Activated CD4-positive, alpha-beta T cell treated with anti-CD3 and anti-CD28 coated beads for 4 hours (primary cell): ENCODE measurements at places on chromosomes 1 and 21.
A peak's percentile ranks its signal among the peaks of the same experiment; 100 is the strongest.

- DNase-seq: no peak
Observed at GRCh38 chr1:165903672-165904071, 76.3 kb downstream of the UCK2 start.

- no peak for DNase-seq
Observed at GRCh38 chr1:243378669-243379068, 122.8 kb downstream of the SDCCAG8 start.

GRCh38 chr1:215730600-215730999 is 163.5 kb downstream of the KCTD3 start:
- no peak for DNase-seq

DNA sequence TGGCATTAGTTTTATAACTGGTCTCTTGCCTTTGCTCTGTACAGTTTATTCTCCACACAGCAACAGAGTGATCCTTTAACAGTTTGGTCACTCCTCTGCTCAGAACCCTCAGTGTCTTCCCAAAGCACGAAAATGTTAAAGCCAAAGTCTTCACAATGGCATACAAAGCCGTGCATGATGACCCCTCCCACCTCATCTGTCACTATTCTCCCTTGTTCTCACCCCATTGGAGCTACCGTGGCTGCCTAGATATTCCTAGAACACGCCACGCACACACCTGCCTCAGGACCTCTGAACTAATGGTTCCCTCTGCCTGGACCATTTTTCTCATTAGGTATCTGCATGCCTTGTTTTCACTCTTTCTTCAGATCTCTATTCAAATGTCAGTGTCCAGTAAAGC is 8.6 kb upstream of the SEMA4A start:
- no peak for DNase-seq

DNA sequence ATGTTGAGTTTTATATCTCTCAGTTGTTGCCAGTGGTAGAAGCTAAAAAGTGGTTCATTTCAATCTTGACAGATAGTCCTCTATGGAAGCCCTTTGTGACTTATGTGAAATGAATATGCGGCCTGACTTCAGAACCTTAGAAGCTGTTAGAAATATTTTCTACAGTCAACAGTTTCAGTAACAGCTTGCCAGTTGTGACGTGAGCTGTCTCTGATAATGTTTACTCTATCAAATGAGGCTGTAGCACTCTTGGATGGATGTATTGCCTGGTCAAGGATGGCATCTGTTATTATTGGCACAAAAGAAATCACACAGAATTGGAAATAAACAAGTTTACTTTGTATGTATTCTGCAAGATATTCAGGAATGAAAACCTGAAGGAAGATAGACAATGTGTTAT is 31.9 kb downstream of the SNX7 start:
- no peak for DNase-seq

DNA sequence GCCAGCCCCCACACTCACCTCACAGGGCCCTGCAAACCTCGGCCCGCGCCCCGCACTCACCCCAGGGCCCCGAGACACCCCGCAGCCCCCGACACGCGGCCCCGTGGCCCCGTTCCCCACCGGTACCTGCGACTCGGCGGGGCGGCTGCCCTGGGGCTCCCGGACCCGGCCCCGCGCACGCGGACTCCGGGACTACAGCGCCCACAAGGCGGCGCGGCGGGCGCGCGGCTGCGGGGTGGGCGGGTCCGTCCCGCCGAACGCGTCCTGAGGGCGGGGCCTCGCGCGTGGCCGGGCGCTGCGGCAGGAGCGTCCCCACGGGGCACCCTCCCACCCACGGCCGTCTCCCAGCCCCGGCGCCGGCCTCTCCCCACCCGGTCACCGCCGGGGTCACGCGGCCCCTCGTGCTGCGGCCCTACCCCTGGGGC is at the start of gene SLC19A1:
Gene SLC19A1 (minus strand): TSS at position 199 of the 425 bp plus-strand sequence. CDS start 4,481 bp downstream, outside the sequence.
- peak; percentile 76 for DNase-seq

- DNase-seq: no peak
Observed at GRCh38 chr1:233217832-233218231, 77.7 kb downstream of the PCNX2 start.

GRCh38 chr21:45791562-45792418 is 148.3 kb downstream of the PCBP3 start:
- DNase-seq: no peak

DNA sequence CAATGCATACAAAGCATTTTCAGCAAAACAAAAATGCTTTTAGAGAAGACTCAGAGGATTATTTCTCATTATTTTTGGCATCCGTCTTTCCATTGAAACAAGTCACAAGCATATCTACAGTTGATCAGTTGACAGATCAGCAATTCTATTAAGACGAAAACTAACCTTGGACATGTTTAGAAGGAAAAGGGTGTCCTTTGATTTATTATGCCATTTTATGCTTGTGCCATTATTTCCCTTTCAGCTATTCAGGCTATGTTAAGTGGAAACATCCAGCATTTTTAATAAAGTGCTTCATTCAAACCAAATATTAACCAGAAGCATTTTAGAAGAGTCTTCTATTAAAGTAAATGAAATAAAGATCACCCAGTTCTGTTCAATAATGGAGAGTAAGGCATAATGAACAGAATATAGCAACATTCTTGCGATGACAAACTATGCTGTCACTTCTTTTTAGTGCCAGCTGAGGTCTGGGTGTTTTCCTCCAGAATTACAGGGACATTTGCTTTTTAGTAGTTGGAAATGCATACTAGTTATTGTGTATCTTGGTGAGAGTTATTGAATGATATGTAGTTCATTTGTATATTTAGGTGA is 481.4 kb downstream of the PLA2G4A start:
- no peak for DNase-seq

DNA sequence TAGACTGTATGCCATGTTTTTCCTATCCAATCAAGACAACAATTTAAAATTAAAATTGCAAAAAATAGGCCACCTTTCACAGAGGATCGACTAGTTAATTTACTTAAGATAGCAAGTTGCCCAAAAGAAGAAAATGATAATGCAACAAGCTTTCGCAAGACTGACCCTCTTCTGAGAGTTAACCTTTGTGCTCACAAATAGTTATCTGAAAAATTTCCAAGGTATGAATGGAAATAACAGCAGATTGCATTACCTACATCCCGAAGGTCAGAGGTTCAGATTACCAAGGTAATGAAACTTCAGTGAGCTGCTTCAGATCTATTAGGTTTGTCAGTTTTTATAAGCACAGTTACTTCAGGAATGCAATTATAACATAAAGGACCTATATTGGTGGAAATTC is 298.0 kb downstream of the KCTD3 start:
- DNase-seq: no peak

GRCh38 chr1:24108334-24109165 is 3.4 kb downstream of the MYOM3 start:
- DNase-seq: no peak

GRCh38 chr1:49435291-49435690 is 588.5 kb downstream of the AGBL4 start:
- DNase-seq: no peak

- no peak for DNase-seq
Observed at GRCh38 chr1:167258858-167259257, 38.2 kb downstream of the POU2F1 start.

- DNase-seq: no peak
Observed at GRCh38 chr1:10776190-10776905, 20.1 kb downstream of the CASZ1 start.

DNA sequence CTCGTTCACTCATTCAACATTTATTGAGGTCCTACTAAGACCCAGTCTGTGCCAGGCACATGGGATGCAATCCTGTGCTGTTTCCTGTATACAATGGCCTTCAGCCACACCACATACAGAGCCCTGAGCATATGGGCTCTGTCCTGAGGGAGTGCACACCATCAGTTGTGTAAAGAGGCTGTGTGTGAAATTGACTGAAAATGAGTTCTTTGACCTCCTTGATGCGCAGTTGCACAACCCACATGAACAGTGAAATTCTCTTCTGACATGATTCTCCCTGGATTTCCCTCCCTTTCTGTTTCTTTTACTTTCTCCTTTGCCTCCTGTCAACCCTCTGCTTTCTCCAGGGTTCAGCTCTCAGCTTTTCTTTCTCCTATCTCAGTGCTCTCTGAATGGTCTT is 6.3 kb upstream of the SYT6 start:
- DNase-seq: no peak

DNA sequence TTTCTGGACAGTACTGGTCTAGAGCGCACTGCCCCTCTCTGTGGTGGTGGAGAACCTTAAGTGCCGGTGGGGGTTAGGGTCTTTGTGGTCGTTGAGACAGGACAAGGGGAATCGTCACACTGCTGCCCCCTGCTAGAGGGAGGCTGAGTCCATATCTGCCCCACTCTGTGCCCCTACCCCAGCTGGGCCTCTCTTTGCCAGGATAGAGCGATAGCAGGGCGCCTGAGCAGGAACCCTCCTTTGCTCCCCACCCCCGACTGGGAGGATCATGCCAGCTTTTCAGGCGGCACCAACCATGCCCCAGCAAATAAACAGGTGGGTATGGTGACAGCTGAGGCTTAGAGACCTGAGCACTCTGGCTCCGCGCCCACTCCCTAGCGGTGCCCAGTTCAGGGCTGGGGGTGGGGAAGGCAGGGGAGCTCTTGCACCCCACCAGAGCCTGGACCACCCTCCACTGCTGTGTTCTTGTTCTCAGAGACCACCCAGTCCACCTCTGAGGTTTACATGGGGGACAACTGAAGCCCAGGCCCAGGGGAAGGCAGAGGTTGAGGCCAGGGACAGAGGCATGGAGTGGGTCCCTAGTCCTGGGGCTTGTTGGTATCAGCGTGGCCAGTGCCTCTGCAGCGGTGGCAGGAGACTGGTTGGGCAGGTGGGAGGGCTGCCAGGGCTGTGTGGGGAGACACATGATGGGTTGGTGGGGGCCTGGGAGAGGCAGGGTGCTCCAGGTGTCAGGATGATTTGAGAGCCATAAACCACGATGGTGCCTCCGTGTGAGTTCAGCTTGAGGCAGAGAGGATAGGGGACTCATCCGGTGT is 1.6 kb downstream of the PADI2 start:
- DNase-seq: no peak

- no peak for DNase-seq
Observed at GRCh38 chr1:54156201-54156600, 3.4 kb upstream of the CDCP2 start.

DNA sequence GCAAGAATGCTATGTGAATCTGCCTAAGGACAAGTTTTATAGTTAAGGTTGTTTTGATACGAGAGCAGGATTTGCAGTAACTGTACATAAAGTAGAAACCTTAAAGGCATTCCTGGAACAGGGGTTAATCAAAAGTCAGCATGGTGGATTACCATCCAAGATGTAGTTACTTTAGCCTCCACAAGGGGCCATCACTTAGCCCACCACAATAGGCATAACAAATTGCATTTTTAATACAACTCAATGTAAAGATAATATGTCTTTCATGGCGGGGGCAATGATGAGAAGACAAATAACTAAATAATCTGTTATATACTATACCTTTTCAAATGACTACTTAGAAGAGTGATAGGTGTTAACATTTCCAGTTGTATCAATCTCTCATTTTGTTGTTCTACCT is 611.2 kb upstream of the ADGRL4 start:
- DNase-seq: no peak

DNA sequence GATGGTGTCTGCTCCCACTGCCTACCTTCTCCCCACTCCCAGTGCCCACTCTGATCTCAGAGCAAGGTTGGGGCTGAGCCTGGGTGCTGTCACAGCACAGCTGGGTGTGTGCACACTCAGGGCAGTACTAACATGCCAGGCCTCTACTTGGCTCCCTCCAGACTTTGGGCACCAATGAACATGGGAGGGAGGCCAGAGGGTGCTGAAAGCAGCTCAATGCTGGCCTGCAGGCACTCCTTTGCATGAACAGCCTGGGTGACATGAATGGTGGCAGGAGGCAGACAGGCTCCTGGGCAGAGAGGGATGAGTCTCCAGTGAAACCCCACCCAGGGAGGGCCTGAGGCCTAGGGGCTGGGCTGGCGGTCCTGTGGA is 25.8 kb upstream of the DENND1B start:
- DNase-seq: no peak

GRCh38 chr1:203839081-203839480 is 22.3 kb upstream of the SNRPE start:
- no peak for DNase-seq

GRCh38 chr1:93549811-93550210 is 101.9 kb downstream of the FNBP1L start:
- no peak for DNase-seq

GRCh38 chr1:8813016-8813763 is 4.2 kb downstream of the RERE start:
- DNase-seq: no peak

DNA sequence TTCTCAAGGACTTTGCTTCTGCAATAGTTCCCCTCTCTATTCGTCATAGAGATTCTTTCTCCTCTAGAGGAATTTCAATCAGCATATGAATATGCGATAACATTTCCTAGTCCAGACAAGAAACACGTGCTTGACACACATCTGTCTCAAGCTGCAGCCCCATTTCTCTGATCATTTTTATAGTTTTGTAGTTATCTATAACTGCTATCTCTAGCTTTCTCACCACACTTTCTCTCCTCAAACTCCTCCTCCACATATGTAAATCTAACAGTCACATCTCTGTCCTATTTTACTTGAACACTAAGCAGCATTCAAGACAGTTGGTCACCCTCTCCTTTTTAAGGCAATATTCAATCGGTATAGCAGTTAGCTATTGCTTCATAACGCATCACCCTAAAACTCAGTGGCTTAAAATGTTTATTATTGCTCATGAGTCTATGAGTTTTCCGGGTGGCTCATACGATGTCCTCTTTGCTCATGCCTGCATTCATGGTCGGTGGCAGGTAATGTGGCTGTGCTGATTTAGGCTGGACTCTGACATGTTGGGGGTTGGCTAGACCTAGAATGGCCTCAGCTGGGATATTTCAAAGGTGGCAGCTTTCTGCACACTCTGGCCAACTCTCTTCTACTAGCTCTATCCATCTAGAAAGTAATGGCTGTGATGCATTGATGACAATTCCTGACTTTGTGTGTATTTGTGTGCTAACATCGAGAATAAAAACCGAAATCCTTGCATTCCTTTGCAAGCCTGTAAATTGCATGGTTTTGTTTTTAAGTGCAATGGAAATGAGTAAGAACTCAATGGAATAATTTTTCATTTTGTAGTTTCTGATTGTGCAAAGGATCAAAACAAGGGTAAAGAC is 20.6 kb downstream of the ATP6V1G3 start:
- DNase-seq: no peak

DNA sequence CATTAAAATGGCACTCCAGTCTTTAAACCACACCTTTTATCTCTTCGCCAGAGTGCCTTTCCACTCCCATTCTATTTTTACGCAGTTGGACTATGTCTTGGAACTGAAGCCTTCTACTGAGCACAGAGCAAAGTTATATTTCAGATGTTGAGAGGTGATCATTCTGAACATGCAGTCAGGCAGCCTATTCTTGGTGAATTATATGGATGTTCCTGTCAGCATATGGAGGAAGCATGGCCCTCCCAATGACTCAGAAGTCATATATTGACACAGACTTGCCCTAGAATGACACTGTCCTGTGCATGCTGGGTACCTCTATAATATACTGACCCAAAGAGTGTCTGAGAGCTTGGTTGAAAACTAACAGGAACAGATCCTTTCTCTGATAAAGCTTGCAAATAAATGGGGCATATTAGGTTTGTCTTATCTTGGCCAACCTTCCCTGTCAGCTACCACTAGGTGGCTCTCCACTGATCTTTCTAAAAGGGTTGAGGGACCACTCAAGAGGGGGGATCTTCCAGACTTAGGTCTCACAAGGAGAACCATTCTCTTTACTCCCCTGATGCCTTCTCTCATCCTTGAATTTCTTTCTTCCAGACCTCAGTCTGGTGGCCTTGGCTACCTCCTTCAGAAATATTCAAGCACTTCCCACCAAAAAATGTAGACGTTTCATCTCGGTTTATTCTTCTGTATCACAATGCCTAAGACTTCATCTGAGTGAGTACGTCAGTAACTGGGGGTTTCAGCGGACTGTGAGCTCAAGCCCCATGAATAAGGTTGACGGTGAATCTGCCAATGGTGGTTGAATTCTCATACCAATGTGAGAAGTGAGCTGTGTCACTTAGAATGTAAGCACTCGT is 11.8 kb upstream of the ALG14 start:
- DNase-seq: peak; percentile 13
